ENCODE measurements at places on chromosomes 16 and 17.

- H3K36me3 ChIP-seq = no peaks in the 10 kb centered on the region
- no peak overlapping the region for H3K4me3 ChIP-seq
- H3K27ac ChIP-seq = no peak overlapping the region
- peaks cover 52% of the 10 kb centered on the region for H3K27me3 ChIP-seq
Measured at GRCh38 chr17:6328279-6328678, 106.6 kb downstream of the AIPL1 start.

DNA sequence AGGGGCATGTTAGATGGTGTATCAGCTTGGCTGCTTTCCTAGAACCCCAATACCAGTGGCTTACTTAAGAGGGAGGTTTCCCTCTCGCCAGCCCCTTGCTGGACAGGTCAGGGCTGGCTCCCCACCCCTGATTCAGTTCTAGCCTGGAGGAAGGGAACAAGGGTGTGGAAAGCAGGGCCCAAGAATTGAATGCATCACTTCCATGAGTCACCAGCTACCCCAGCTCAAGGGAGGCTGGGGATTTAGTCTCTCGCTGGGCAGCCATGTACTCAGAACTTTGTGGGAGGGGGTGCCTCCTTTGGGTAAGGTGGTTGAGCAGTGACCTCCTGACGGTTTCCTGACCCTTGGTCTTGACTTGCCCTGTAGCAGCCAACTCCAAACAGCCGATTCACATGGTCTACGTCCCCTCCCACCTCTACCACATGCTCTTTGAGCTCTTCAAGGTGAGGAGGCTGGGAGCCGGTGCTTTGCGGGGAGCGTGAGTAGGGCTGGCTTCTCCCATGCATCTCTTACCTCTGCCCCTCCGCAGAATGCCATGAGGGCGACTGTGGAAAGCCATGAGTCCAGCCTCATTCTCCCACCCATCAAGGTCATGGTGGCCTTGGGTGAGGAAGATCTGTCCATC is 12.8 kb downstream of the PDK2 start:
- no peak overlapping the region for H3K4me3 ChIP-seq
- no peaks in the 10 kb centered on the region for H3K36me3 ChIP-seq
- DNase-seq = no peak

GRCh38 chr16:14303182-14303618 is 232.1 kb downstream of the MRTFB start:
- peaks cover 41% of the 10 kb centered on the region for H3K4me1 ChIP-seq
- H3K27me3 ChIP-seq = peaks cover 22% of the 10 kb centered on the region
- H3K27ac ChIP-seq = no peak overlapping the region
- no peak for DNase-seq
- no peaks in the 10 kb centered on the region for H3K36me3 ChIP-seq
- H3K4me3 ChIP-seq = peak overlapping the region; percentile 76

DNA sequence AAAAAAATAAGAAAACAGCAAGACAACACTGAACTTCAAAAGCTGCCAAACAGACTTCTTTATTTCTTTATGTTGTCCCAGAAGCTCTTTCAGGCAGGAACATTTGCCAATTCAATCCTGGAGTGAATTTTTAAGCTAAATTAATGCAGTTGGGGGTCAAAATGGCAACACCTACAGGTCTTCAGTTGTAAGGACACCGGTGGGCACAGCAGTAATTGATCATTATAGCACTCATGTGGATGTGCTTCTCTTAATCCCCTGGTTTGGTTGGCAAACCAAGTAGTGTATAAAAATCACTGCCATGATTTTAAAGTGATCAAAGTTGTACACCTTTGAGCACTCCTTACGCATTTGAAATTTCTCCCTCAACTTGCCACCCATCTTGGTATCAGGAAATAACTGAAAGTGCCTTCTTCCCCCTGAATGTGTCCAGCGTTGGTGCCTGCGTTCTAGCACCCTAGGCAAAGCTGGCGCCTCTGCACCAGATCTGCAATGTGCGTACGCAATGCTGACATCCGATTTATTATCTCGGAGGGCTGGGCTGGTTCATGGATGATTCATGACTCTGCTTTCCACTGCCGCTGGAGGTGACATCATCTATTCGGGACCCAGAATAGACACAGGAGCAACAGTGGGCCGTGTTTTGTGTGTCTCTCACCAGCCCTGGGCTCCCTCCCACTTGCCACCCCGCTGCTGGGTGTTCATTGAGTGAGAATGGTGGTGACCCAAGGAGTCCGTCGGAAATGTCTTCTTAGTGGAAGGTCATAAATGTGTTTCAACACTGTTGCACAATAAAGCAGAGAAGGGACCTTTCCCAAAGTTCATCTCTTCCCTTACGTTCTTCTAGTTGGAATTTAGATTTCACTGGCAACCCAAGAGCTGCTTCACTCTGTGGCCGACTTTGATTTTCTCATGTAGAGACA is 203.4 kb downstream of the CCDC182 start:
- H3K27me3 ChIP-seq = no peaks in the 10 kb centered on the region
- no peaks in the 10 kb centered on the region for H3K36me3 ChIP-seq
- no peak overlapping the region for H3K27ac ChIP-seq
- H3K4me1 ChIP-seq = peaks cover 35% of the 10 kb centered on the region
- no peak for DNase-seq
- H3K4me3 ChIP-seq = no peak overlapping the region

GRCh38 chr16:88922826-88923410 is 54.1 kb downstream of the CBFA2T3 start:
- no peaks in the 10 kb centered on the region for H3K27me3 ChIP-seq
- no peak for DNase-seq
- H3K27ac ChIP-seq = no peak overlapping the region
- peaks cover 6% of the 10 kb centered on the region for H3K4me1 ChIP-seq
- H3K36me3 ChIP-seq = no peaks in the 10 kb centered on the region

GRCh38 chr16:79451196-79451816 is 149.2 kb downstream of the MAF start:
- H3K4me1 ChIP-seq = peaks cover 17% of the 10 kb centered on the region
- H3K27ac ChIP-seq = no peak overlapping the region
- H3K4me3 ChIP-seq = no peak overlapping the region
- DNase-seq = peak; percentile 8
- H3K27me3 ChIP-seq = peaks cover 21% of the 10 kb centered on the region

- peaks cover 26% of the 10 kb centered on the region for H3K27me3 ChIP-seq
- no peak overlapping the region for H3K4me3 ChIP-seq
- H3K27ac ChIP-seq = no peak overlapping the region
- DNase-seq = no peak
Measured at GRCh38 chr16:82665025-82665424, 38.3 kb downstream of the CDH13 start.

DNA sequence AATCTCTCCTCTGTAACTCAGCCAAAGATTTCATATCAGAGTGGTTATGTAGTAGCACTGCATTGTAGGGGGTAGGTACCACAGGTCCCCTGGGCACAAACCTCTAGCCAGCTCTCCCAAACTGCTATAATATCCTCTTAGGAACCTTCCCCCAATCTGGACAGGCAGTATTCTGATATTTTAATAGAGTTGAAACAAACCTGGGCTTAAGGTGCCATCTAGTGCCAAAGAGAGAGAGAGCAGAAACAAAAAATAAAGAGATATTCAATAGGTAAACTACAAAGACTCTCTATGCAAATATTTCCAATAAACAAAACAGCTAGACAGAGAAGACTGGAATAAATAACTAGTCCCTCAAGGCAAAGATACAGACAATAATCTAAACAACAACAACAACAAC is 1070.0 kb downstream of the CDH11 start:
- no peak overlapping the region for H3K4me3 ChIP-seq
- H3K36me3 ChIP-seq = peaks cover 6% of the 10 kb centered on the region
- H3K4me1 ChIP-seq = no peaks in the 10 kb centered on the region
- DNase-seq = no peak
- H3K27me3 ChIP-seq = no peaks in the 10 kb centered on the region

DNA sequence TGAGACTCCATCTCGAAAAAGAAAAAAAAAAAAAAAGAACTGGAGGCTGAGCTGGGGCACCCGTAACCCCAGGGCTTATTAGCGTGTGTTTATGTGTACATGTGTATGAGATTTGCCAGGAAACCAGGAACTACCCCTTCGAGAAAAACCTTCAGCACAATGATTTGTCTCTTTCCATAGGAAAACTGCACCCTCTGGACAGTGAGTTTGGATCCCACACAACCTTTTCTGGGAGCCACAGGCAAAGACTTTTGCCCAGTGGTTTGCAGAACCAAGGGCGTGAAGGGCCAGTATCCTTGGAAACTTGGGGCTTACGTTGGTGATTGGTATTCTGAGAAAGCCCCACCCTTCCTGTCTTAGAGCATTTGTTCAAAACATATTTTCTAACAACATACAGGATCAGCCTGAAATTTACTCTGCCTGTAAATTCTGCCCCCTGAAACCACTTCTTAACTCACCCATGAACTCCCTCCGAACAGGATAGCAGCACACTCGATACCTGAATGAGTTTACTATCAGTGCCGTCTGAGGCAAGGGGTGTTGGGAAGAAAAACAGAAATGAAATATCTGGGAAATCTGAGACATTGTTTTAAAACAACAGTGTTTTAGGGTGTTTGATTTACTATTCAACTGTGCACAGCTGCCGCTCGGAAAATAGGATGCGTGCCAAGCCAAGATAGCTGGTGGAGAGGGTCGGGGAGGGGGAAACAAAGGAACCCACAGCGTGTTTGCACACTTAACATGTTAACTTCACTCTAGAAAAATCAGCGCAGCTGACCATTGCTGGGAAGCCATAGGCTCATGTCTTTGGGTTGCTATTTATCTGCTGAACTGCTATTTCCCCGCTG is 40.2 kb upstream of the MAF start:
- H3K27ac ChIP-seq = no peak overlapping the region
- H3K4me3 ChIP-seq = peak overlapping the region; percentile 11
- DNase-seq = no peak
- peaks cover 21% of the 10 kb centered on the region for H3K4me1 ChIP-seq
- H3K36me3 ChIP-seq = peaks cover 1% of the 10 kb centered on the region

GRCh38 chr17:55510986-55511721 is at the start of gene SMIM36:
Gene SMIM36 (minus strand): TSS chr17:55511452.
- no peaks in the 10 kb centered on the region for H3K4me1 ChIP-seq
- peaks cover 9% of the 10 kb centered on the region for H3K27me3 ChIP-seq
- no peaks in the 10 kb centered on the region for H3K36me3 ChIP-seq
- H3K27ac ChIP-seq = no peak within 1 kb of the TSS

GRCh38 chr17:75595284-75595919 is 7.8 kb downstream of the MYO15B start:
- DNase-seq = no peak
- no peak overlapping the region for H3K4me3 ChIP-seq
- H3K4me1 ChIP-seq = no peaks in the 10 kb centered on the region
